ENCODE measurements at places on chromosomes 3 and 15. TPM values are rescaled to one million over a fixed set of nuclear protein-coding genes. Genes with fewer than 3 reads are reported as not detected.

Gene ZBBX
- total RNA-seq, result not detected

- H3K27ac ChIP-seq, result peak overlapping the region; percentile 74
- H3K4me1 ChIP-seq, result peaks cover 30% of the 10 kb centered on the region
- H3K4me3 ChIP-seq, result peak overlapping the region; percentile 21
- no peak for DNase-seq
Measured at GRCh38 chr3:128620268-128620691, 30.3 kb downstream of the RPN1 start.

DNA sequence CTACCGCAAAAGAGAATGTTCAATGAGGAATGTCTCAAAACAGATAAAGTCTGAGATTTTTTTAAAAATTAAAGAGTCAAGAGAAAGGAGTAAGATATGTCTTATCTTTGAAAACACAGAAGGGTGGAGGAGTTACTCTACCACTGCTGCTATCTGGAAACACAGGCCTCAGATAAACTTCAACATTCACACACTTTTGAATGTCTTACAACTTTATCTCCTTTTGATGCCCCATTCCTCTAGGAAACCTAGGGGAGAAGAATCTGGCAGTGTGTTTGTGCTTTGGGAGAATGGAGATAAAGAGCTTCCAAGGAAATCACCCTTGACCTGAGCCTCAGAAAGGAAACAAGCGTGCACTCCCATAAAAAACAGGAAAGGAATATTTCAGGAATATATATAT, 468.2 kb downstream of the PLOD2 start:
- H3K36me3 ChIP-seq, result no peaks in the 10 kb centered on the region
- no peaks in the 10 kb centered on the region for H3K27me3 ChIP-seq
- no peak overlapping the region for H3K4me3 ChIP-seq
- H3K4me1 ChIP-seq, result no peaks in the 10 kb centered on the region
- H3K27ac ChIP-seq, result no peak overlapping the region

DNA sequence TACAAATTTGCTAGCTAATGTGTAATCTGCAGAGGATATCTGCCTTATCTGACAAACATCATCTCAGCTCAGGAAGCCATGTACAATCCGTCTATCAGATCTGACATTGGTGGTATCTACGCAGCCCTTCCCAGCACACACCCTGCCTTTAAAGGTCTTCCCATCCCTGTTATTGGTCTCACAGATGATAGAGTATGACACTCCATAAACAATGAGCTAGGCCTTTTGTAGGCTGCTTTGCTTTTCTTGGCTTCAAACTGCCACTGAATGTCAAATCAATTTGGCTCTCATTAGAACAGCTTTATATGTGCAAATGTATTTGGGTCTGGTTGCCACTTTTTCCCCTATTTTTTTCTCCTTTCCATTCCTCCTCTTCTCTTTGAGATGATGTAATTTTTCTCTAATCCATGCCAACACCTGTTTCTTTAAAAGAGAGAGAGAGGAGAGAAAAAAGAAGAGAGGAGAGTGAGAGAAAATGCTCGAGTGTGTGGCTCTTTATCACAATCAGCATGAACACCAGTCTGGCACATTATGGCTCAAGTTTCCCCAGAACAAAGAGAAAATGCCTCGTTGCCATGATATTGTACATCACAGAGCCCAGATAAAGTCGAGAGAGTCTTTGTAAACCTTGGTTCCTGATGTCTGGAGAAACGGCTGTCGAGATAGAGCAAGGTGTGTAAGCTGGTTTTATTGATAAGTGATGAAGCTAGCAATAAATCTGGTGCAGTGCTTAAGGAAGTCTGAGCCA, 80.8 kb upstream of the DPH6 start:
- no peak for DNase-seq
- no peak overlapping the region for H3K27ac ChIP-seq
- peaks cover 4% of the 10 kb centered on the region for H3K27me3 ChIP-seq
- H3K36me3 ChIP-seq, result no peaks in the 10 kb centered on the region
- H3K4me1 ChIP-seq, result no peaks in the 10 kb centered on the region
- H3K4me3 ChIP-seq, result no peak overlapping the region

Data from activated naive CD8-positive, alpha-beta T cell treated with anti-CD3 and anti-CD28 coated beads, Interleukin-2, amount 10 ng/mL, durations not matched to agents 7 days and 5 days (primary cell).